ENCODE measurements at places on chromosomes 1 and 21.

GRCh38 chr1:161242313-161242712 lies 4.3 kb upstream of the NR1I3 start:
- DNase-seq = no peak

GRCh38 chr1:220746851-220747250 lies 1.3 kb upstream of the MTARC2 start:
- no peak for DNase-seq

GRCh38 chr1:201876148-201876818 lies 12.4 kb upstream of the SHISA4 start:
- no peak for DNase-seq

GRCh38 chr1:206715552-206716158 lies 30.9 kb downstream of the MAPKAPK2 start:
- no peak for DNase-seq

GRCh38 chr1:224619209-224619608 lies 3.1 kb downstream of the CNIH3 start:
- no peak for DNase-seq

- no peak for DNase-seq
Observed at GRCh38 chr1:200903793-200904192, 9.1 kb downstream of the INAVA start.

GRCh38 chr21:18000981-18001686 lies 182.0 kb upstream of the C21orf91 start:
- no peak for DNase-seq

DNA sequence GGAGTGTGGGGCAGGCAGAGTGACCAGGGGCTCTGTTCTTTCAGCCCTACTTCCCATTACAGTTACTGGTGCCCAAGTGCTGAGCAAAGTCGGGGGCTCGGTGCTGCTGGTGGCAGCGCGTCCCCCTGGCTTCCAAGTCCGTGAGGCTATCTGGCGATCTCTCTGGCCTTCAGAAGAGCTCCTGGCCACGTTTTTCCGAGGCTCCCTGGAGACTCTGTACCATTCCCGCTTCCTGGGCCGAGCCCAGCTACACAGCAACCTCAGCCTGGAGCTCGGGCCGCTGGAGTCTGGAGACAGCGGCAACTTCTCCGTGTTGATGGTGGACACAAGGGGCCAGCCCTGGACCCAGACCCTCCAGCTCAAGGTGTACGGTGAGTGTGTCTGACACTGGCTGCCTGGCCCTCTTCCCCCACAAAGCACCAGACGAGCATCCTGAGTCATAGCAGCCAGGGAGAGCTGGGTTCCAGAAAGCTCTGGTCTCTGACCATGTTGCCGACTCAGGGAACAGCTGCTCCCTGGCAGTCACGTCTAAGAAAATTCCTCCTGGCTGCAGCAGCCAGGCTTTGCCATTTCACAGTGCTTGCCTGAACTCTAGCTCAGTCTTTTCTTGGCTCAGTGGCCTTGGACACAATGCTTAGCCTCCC lies 3.3 kb downstream of the SLAMF8 start:
- DNase-seq = no peak

GRCh38 chr1:6157528-6158174 lies 22.5 kb downstream of the CHD5 start:
- DNase-seq = no peak

DNA sequence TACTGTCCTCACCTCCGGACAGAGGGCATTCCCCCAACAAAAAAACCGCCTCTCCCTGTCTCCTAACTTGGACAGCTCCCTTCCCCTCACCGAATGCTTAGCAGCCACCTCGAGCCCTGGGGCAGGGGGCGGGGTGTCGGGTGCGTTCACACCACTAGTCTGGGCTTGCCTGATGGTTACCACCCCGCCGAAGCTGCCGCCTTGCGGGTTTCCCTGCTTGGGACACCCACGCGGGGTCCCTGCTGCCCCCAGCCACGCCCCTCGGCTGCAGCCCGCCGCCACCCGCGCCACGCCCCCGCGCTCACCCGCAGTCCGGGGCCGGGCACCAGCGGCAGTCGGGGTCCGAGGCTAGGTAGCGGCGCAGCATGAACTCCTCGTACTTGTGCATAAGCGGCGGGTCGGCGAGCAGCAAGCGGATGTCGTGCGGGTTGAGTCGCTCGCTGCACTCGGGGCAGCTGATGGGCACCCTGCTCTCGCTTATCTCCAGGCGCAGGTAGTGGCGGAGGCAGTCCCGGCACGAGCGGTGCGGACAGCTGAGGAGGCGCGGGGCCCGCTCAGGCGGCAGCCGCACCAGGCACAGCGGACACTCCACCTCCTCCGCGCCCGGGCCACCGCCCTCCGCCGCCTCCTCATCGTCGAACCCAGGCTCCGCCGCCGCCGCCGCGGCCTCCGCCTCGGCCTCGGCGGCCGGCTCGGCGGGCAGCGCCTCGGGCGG lies 706 bp downstream of the RNF19B start:
- peak; percentile 24 for DNase-seq

DNA sequence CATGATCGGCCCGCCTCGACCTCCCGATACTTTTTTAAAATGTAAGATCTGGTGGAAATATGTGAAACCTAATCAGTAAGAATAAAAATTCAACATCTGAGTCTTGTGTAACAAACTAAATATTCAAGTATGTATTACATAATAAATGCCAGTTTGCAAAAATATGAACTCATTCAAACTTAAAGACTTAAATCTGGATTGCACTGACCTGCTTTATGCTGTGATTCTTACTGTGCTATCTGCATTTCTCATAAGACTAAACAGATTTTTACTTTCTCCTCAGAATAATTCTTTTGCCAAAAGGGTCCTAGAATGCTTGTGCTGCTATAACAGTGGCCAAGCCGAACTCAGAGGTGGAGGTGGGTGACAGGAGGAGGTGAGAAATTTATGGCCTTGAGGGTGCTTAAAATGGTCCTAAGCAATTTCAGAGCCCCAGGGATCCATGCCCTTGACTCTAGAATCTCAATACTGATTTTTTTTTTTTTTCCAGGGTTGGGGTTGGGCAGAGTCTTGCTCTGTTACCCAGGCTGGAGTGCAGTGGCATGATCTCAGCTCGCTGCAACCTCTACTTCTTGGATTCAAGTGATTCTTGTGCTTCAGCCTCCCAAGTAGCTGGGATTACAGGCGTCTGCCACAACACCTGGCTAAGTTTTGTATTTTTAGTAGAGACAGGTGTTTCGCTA lies 38.2 kb downstream of the IL23R start:
- DNase-seq = no peak

DNA sequence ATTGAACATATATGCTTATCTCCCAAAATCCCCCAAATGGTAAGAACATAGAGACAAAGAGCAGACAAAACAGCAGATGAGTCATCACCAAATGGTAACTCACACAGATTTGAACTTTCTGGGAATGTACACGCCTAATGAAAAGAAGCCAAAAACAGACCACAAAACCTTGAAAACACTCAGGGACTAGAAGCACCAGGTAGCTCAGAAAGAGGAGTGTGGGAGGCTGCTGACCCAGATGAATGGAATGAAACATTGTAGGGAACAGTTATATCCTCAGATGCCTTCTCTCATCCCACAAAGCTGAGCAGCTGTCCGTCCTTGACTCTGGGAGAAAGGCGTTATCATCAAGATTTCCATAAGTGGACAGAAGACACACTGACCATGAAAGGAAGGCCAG lies 307.0 kb upstream of the USP25 start:
- no peak for DNase-seq

- DNase-seq = no peak
Observed at GRCh38 chr1:117710710-117711109, 104.9 kb downstream of the TENT5C start.

DNA sequence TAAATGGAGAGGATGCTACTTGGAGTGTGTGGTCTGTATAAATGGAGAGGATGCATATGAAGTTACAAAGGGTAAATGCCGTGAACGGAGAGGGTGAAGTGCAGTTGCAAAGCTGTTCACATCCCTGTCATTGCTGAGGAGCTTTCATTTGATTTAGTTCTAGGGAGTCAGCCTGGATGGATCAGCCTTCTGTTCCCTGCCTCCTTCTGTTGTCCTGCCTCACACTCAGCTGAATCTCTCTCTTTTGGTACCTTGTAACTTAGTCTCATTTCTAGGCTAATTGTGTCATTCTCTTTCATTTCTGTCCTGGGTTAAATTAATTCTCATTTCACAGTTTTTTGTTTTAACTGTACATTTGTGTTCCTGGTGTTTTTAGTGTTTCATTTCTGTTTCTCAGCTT lies 133.2 kb upstream of the COL6A1 start:
- DNase-seq = no peak

DNA sequence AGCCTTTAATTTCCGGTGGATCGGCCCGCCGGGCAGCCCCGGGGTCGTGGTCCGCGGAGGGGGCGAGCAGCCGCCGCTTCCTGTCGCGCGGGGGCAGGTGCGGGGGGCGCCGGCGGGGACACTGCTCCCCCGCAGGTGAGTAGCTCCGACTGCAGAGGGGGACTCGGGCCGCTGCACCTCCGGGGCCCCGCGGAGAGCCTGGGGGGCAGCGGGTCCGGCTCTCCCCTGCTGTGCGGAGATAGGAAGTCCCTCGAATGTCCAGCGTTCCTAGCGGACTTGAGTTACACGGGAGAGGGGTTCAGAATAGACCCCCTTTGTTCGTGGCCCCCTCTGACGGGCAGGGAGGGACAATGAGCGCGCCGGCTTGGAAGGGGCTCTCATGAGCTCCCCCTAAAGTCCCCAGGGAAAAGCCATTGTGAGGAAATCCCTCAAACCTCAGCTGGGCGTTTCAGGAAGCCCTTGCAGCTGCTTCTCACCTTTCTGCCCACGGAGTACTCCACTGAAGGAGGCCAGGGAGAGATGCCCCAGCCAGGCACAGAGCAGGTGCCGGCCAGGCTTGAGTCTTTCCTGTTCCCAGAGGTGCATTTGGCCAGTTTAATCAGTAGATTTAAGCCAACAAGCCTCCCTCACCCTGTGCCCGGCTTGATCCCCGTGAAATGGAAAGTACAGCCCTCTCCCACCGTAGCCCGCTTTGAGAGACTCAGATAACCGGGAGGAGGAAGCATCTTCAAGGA lies 925 bp downstream of the PDE9A start:
- no peak for DNase-seq

GRCh38 chr1:200133123-200133522 lies 105.6 kb downstream of the NR5A2 start:
- DNase-seq = no peak

DNA sequence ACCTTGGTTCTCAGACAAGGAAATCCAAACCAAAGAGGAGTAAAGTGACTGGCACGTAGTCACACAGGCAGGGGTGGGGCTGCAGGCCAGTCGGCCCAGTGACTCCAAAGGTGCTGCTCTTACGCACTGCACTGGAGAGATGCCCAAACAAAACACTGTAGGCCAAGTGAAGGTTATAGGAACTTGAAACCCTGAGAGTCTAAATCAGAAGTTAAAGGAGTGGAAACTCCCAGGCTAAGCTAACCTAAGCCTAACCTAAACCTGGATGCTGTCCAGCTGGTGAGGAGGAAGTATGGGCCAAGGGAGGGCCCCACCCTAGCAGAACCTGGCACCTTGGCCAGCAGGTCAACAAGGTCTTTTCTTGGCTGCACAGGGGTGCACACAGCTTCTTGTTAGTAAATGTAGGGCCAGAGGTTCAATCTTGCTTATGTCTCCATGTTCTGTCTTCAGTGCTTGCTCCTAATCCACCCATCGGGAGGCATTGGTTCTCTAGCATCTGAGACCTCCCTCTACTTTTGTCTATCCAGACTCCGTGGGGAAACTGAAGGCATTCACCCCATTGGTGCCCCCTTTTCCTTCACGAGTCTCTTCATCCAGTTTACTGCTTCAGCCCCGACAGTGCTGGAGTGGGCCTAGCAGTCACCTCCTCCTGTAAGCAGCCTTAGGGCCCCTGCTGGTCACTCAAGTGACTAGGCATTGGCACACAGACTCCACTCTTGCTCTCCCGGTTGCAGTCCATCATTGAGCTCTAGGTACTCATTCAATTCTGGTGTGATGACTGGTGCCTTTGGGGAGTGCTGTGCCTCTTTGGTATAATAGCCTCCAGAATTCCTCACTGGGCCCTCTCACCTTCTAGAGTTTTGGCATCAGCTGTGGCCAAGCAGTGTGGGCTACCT lies 12.9 kb upstream of the TMEM125 start:
- DNase-seq = no peak

DNA sequence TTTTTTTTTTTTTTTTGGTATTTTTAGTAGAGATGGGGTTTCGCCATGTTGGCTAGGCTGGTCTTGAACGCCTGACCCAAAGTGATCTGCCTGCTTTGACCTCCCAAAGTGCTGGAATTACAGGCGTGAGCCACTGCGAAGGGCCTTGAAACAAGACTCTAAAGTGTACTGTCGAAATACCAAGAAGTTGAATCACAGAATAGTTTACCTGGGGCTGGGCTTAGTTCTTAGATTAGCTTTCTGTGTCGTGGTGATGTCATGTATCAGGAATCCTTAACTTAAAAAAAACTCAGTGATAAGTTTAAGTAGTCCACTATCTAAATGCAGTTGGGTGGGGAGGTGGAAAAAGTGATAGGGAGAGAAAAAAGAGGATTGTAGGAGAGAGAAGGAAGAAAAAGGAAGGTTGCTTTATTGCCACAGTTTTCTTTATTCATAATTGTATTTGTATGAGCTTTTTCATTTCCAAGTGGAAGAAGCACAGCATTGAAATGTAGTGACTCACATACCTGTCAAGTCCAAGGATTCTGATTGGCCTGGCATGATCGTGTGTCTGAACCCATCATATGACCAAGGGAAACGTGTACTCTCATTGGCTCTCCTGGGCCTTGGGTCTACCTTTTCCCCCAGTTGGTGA lies 13.4 kb downstream of the ITSN1 start:
- DNase-seq = no peak

DNA sequence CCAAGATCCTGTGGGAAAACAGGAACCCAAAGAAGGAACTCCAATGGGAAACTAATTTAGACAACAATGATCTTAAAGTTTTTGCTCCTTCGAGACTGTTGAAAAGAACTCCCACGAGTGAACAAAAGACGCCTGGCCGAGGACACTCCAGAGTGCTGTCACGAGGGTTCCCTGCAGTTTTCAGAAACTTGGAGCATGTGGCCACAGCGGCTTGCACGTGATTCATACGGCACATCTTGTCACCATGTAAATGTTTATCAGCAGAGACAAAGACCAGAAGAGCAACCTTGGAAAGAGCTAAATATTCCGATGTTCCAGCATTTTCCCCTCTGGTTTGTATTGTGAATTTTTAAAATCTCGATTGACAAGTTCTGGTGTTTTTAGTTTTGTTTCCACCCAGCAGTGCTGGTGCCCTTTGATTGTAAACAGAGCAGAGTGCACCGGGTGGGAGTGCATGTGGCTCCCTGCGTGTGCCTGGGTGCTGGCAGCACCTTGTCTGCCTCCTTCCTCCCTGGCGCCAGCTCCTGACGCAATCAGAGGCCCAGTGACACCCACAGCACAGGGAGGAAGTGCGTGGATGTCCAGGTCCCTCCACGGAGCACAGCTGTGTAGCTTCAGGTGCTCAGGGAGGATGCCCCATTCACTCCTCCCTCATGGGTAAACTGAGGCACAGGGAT lies 23.0 kb downstream of the LRRC3 start:
- DNase-seq = no peak

GRCh38 chr1:62038594-62039284 lies 155.9 kb upstream of the L1TD1 start:
- no peak for DNase-seq

GRCh38 chr1:113895961-113896360 lies 8.6 kb upstream of the BCL2L15 start:
- DNase-seq = no peak

GRCh38 chr1:12368646-12369045 lies 138.8 kb downstream of the VPS13D start:
- no peak for DNase-seq

Data from activated CD4-positive, CD25-positive, alpha-beta regulatory T cell treated with anti-CD3 and anti-CD28 coated beads, Interleukin-2, amount 50 U/mL, for 16 hours (primary cell).